ENCODE measurements at places on chromosomes 7 and 10. TPM values are rescaled to one million over a fixed set of nuclear protein-coding genes. Genes with fewer than 3 reads are reported as not detected.

The LIPK gene
- not detected for total RNA-seq

The SMKR1 gene
- 0.49 TPM for total RNA-seq

The SYT15B gene
- 0.24 TPM for total RNA-seq

The CPED1 gene
- total RNA-seq: 0.76 TPM

The FZD1 gene
- total RNA-seq: 3.2 TPM

DNA sequence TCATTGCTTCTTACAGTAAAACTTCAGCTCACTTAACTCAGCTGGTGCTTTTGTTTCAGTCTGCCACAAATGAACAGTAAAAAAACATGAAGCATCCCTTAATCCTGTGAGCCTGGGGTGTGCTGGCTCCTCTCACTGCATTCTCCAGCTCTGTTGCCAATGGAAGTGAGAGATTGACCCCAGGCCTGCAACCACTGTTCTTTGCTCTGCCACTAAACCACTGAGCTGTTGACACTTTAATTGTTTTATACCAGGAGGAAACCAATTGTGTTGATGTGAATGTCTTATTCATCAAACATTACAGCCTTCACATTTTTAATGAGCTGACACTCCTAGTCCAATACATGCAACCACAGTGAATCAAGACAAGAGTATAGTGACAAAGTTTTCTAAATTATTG lies 69.4 kb upstream of the FZD1 start:
- DNase-seq: no peak

GRCh38 chr7:41637049-41637448 lies 65.8 kb downstream of the INHBA start:
- no peak for DNase-seq

GRCh38 chr10:51654918-51655317 lies 44.5 kb downstream of the CSTF2T start:
- DNase-seq: no peak

DNA sequence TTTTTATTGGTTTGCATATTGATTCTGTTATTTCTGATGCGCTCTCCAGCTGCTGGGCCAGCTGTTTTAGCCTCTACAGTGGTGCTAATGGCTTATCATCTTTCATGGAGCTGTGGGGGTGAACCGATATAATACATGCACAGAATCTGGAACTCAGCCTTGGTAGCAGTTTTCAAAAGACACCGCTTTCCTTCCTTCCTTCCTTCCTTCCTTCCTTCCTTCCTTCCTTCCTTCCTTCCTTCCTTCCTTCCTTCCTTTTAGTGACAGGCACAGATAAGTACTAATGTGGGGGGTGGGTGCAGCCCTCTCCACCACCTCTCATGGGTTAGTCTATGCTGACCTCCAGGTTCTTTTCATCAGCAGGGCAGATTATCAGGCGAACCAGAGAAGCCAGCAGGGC lies 31.9 kb upstream of the C10orf53 start:
- no peak for DNase-seq

DNA sequence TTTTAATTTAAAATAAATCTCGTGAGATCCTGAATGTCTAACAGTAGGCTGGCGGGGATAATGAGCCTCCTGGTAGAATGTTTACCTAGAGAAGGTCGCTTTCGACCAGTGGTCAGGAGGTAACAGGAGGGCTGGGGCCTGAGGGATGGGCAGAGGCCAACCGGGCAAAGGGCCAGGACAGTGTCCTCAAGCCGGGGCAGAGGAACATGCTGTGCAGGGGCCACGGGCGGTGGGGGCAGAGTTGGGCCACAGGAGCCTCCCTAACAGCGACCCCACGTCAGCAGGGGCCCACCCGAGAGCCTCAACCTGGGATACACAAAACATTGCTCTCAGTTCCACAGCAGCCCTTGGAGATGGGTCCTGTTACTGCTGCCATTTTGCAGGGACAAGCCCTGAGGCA lies 14.5 kb downstream of the CFAP46 start:
- no peak for DNase-seq

Data from Calu3 (cell line).